ENCODE measurements at places on chromosomes 6 and 20. TPM values are rescaled to one million over a fixed set of nuclear protein-coding genes. Genes with fewer than 3 reads are reported as not detected.

RNF39 gene
- 0.05 TPM for total RNA-seq

PPP1R3G gene
- total RNA-seq: 1.7 TPM

LAMA4 gene
- total RNA-seq: 1.8 TPM

MYH7B gene
- total RNA-seq: not detected

ENPP5 gene
- not detected for total RNA-seq

RPN2 gene
- total RNA-seq: 268 TPM

OXT gene
- not detected for total RNA-seq
